ENCODE measurements at places on chromosomes 13 and 19.

- DNase-seq: no peak
Observed at GRCh38 chr13:48641404-48641803, 12.3 kb upstream of the CYSLTR2 start.

DNA sequence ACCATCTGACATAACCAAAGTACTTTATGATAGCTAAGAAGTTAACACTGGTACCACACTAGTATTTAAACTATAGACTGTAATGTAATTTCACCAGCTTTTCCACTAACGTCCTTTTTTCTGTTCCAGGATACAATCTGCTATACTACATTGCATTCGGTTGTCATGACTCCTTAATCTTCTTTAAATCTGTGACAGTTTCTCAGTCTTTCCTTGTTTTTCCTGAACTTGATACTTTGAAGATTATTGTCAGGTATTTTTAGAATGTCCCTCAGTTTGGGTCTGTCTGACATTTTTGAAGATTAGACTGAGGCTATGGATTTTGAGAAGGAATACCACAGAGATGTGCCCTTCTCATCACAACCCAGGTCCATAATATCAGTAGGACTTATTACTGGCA, 36.6 kb downstream of the NUFIP1 start:
- no peak for DNase-seq

DNA sequence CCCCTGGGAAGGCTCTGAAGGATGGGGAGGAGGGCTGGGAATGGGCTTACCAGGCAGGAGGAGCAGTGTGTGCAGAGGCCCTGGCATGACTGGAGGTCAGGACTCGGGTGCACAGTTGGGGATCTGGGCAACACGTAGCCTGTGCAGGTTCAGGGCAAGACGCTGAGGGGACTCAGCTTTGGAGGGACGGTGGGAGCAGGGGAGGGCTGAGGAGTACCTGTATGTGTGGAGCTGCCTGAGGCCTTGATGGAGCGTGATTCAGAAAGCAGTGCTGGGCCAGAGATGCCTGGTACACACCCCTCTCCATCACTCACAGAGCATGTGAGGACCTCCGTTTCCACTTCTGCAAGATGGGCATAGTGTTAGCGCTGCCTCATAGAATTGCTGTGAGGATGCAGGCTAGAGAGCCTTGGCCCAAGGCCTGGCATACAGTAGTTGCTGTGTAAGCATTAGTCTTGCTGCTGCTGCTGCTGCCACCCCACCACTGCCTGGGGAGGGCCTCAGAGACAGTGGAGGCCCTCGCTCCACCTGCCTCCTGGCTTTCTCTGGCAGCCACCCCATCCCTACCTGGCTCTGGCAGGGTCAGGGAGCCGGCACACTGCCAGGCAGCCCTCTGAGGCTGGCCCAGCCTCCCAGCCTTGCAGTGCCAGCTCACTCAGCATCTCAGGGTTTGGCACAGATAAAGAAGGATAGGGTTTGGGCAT, 2.4 kb downstream of the PAK4 start:
- no peak for DNase-seq

DNA sequence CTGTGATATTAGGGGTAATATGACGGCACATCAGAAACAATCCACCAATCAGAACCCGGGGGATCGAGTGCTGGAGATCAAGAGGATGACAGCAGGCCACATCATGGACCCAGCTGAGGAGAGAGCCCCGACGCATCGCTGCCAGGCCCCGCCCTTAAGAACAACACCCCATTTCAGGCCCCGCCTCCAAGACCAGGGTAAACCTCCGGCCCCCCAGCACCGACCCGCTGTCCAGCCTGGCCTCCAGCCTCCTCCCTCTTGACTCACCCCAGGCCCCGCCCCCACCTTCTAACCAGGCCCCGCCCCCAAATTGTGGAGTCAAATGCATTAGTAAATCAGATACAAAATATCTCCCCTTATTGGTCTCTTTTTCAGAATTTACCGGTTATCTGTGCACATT, 4.7 kb upstream of the ZNF611 start:
- DNase-seq: no peak

GRCh38 chr13:59510386-59510785, 653.3 kb downstream of the DIAPH3 start:
- DNase-seq: no peak

- no peak for DNase-seq
Observed at GRCh38 chr13:68982961-68983619, 1124.5 kb upstream of the ATXN8OS start.

GRCh38 chr19:2270423-2271233, 11.3 kb downstream of the PEAK3 start:
- peak; percentile 72 for DNase-seq

DNA sequence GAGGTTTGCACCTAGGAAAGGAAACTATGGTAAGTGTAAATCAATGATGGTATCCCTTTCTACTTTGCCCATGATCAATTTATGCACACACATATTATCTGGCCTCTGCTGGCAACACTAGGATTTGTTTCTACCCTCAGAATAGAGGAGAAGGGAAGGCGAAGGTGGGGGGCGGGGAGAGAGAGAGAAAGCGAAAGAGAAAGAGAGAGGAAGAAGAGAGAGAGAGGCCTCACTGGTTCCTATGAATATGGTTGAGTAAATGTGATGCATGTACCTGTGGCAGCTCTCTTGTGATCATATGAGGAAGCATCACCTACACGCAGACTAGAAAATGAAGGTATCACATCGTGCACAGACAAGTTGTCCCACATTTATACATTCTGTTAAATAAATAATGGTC, 882.0 kb upstream of the SLITRK6 start:
- no peak for DNase-seq

- no peak for DNase-seq
Observed at GRCh38 chr19:51065221-51065960, 499 bp upstream of the KLK13 start.

DNA sequence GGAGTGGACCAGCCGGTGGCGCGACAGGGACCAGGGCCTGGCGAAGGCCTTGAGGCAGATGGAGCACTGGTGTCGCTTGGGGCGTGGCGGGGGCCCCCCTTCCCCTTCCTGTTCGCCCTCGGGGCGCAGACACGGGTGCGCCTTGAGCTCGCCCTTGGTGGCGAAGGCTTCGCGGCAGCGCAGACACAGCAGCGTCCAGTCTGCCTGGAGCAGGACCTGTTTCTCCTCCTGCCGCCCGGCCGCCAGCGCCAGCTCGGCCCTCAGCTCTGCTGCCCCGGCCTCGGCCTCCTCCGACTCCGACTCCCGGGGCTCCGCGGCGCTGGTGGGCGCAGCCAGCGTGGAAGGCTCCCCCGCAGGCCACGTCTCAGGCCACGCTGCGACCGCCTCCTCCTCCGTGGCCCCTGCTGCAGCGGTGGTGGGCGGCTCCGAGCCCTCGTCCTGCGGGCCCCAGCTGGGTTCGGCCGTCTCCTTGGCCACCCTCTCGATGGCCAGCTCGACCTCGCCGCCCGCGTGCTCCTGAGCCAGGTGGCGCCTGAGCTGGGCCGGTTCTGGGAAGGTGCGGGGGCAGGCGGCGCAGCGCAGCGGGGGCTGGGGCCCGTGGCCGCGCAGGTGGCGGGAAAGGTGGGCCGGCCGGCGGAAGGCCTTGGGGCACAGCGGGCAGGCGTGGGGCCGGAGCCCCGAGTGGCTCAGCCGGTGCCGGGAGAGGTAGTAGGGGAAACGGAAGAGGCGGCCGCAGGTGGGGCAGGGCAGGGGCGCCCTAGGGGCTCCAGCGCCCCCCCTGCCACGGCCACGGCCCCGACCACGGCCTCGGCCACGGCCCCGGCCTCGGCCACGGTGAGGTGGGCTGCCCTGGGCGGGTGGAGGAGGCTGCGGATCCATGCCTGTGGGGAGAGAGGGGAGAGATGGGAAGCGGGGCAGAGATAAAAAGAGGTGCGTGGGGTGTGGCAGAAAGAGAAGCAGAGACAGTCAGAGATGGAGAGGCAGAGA, 1.6 kb downstream of the ZNF579 start:
- no peak for DNase-seq

- DNase-seq: no peak
Observed at GRCh38 chr13:73877399-73877798, 256.8 kb downstream of the KLF12 start.

GRCh38 chr13:28707629-28708427, 10.9 kb downstream of the SLC46A3 start:
- no peak for DNase-seq

DNA sequence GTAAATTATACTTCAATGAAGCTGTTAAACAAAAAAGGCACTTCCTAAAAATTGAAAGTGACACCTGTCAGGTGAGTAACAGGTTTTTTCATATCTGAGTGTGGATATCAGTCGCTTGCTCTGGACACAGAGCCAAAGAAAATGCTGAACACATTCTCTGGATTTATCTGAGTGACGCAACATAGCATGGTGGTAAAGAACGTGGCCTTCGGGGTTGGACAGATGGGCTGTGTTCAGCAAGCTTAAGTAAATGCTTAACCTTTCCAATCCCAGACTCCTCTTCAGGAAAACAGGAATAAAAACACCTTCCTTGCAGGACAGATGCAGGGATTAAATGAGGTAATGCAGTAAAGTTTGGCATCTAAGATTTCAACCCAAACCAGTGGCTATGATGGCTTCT, 132.0 kb downstream of the FOXO1 start:
- DNase-seq: no peak

DNA sequence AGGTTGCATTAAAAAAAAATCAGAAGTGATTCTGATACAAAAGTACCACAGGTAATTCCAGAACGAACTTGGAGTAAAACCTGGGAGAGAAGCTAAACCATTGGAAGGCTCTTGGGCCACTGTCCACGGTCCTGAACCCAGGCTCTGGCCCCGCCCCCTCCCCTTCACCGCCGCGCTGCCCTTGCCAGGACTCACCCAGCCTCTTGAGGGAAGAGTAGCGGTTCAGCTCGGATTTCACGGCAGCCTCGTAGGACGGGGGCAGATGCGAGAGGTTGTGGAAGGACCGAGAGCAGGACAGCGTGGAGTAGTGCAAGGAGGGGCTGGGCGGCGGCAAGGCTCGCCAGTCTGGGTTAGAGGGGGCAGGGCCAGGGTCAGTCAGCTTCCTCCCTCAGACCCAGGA, 5.7 kb downstream of the SHISA7 start:
- DNase-seq: no peak

DNA sequence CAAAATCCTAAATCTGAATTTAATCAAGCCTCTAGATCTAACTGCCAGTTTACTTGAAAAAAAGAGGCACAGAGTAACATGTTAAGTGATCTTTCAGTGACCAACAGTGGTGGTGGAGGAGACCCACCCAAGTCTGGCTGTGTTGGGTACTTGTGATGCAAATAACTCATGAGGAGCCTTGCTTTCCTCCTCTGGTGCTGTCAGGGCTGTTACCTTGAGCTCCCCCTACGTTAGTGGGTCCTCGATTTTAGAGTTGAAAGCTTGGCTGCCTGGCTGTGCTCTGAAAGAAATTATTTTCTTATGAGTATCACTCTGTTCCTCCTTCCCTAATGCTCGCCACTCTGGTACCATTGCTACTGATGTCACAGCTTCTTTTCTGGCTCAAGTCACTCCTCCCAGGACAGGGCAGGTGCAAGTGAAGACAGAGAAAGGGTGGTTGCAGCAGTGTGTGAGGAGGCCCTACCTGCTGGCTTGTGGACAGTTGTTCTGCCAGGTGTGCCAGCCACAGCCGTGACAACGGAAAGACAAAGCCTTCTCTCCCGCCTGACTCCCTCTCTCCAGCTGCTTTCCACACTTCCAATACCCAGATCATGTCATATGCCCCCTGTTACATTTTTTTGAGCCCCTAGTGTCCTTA, 6.5 kb upstream of the SUPT20H start:
- no peak for DNase-seq
